IMR-90 (cell line): ENCODE measurements at places on chromosomes 16 and 17. TPM values are rescaled to one million over a fixed set of nuclear protein-coding genes. Genes with fewer than 3 reads are reported as not detected.

CD68 gene
- 16.0 and 23.3 TPM in 2 replicates for total RNA-seq

MRC2 gene
- total RNA-seq = 37.5 and 39.3 TPM in 2 replicates

SEPTIN1 gene
- total RNA-seq = not detected in 2 replicates

CLN3 gene
- 3.3 and 3.9 TPM in 2 replicates for total RNA-seq

C17orf78 gene
- not detected in 2 replicates for total RNA-seq

FA2H gene
- total RNA-seq = not detected in 2 replicates

HAP1 gene
- total RNA-seq = under 0.01 TPM in 1 of 2 replicates, not detected in the other

DGKE gene
- 4.7 and 5.0 TPM in 2 replicates for total RNA-seq

HSD11B2 gene
- not detected in 2 replicates for total RNA-seq

TVP23A gene
- total RNA-seq = not detected in 2 replicates

EVI2B gene
- under 0.01 TPM in 2 replicates for total RNA-seq

KRTAP3-2 gene
- not detected in 2 replicates for total RNA-seq

DNA sequence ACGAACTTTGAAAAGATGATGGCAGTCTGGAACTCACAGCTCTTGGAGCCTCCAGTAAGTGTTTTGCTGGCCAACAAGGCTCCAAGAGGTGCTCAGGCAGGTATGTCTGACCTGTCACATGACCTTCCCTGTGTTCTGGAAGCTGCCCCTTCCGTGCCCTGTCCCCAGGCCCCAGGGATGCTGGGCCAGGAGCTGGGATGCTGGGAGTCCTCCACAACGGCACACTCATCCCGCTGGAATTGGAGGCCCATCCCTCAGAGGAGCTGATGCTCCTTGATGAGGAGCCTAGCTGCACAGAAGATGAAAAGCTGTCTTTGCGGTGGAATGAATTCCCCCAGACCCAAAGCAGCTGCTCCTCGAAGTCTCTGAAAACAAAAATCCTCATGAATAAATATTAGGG is 47.8 kb downstream of the HOXB1 start:
- DNase-seq = no peak

- DNase-seq = no peak
These were observed 54.8 kb downstream of the RAP1GAP2 start for GRCh38 chr17:2850991-2851390.

DNA sequence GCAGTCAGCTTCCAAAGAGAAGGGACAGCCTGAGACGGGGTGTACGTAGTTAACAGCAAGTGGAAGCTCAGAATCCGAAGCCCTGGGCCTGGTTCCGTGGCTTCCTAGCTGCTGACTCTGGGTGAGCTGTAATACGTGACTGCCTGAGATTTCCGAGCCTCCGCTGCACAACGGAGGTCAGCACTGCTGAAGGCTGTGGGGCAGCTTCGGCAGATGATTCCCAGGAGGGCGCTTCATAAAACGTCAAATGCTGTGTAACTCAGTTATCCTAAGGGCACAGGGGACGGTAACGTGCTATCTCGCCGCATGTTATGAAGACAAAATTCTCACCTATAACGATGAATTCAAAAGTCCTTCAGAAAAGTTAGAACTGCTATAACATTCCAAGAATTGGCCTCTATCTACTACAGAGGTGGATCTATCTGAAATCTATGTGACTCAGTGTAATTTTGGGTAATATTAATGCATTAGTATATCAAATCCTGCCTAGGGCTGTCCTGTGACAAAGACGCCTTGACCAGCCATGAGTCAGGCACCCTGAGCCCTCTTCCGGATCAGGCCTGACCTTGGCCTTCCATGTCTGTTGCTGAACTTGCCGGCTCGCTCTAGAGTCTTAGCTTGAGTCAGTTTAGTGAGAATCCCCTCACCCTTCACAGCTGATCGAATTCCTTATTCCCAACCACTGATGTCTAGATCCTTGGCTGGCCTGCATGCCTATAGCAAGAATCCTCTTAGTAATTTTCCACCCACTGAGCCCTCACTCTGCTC is 43.5 kb downstream of the MARF1 start:
- DNase-seq = no peak

GRCh38 chr17:5034063-5034462 is 1.2 kb downstream of the SLC52A1 start:
- no peak for DNase-seq

GRCh38 chr17:47821031-47821423 is 567 bp downstream of the OSBPL7 start:
- no peak for DNase-seq
